Fibroblast of villous mesenchyme (primary cell): ENCODE measurements at places on chromosomes 13 and 19. TPM values are rescaled to one million over a fixed set of nuclear protein-coding genes. Genes with fewer than 3 reads are reported as not detected.

The NFIX gene
- 29.6 and 30.2 TPM in 2 replicates for total RNA-seq

GRCh38 chr13:36377826-36378468 lies 31.8 kb upstream of the SPART start:
- peak; percentile 77 for DNase-seq

- no peak for DNase-seq
These were observed 4.7 kb downstream of the ERF start for GRCh38 chr19:42250183-42250665.

The ZNF541 gene
- total RNA-seq = under 0.01 TPM in 2 replicates

DNA sequence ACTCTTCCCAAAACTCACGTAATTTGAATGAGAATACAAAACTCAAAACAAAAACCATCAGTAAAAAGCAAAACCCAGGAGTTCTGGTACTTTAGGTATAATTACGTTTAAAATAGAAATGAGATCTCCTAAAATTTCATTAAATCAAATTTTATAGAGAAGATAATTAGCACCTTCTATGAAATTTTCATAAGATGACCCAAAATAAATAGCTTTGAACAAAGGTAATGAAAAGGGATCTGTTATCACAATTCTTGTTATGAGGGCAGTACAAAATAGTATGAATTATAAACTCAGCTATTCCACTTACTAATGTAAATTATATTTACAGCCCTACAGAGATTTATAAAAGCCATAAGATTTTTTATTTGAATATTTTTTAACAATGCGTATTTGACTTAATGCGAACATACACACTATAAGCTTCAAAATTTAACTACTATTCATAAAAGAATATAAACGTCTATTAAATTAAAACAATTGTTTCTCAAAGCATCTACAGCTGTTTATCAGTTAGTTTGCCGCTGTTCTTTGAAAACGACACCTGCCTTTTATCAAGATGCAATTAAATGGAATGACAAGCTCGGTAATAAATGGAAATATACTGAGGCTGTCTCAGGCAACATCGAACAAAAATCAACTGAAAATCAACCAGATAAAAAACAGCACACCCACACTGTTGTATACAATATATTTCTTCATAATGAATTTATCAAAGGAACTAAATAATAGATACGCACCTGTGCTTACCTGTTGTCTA lies 63.8 kb downstream of the KCNRG start:
- DNase-seq = peak; percentile 48
